ENCODE measurements at places on chromosomes 5 and 9. TPM values are rescaled to one million over a fixed set of nuclear protein-coding genes. Genes with fewer than 3 reads are reported as not detected.

The OTP gene
- not detected for total RNA-seq

The ACTBL2 gene
- not detected for total RNA-seq

The SNCAIP gene
- 5.4 TPM for total RNA-seq

The ANGPTL2 gene
- 9.4 TPM for total RNA-seq

The PCSK1 gene
- 3.9 TPM for total RNA-seq

The LRRC19 gene
- not detected for total RNA-seq

The LHX3 gene
- total RNA-seq, result not detected

The LHX2 gene
- total RNA-seq, result 59.5 TPM

The PPP2R2B gene
- total RNA-seq, result 22.5 TPM

The DND1 gene
- 1.1 TPM for total RNA-seq

The TRIM7 gene
- not detected for total RNA-seq

The FYB1 gene
- not detected for total RNA-seq

The TMEM174 gene
- not detected for total RNA-seq

The IL6ST gene
- 54.6 TPM for total RNA-seq

The CD72 gene
- total RNA-seq, result 0.56 TPM

The GLRX gene
- 21.0 TPM for total RNA-seq

The SLC34A1 gene
- total RNA-seq, result not detected

The TEK gene
- total RNA-seq, result 14.6 TPM

The SAXO1 gene
- 0.15 TPM for total RNA-seq

The ADCY2 gene
- 1.2 TPM for total RNA-seq

The ARL14EPL gene
- not detected for total RNA-seq

The GLT6D1 gene
- total RNA-seq, result 0.80 TPM

The SOHLH1 gene
- total RNA-seq, result not detected

The EPB41L4A gene
- 2.7 TPM for total RNA-seq

The ELAVL2 gene
- total RNA-seq, result 21.1 TPM

The RACK1 gene
- 3,567 TPM for total RNA-seq

The SREK1 gene
- 80.5 TPM for total RNA-seq

The BRINP1 gene
- 0.62 TPM for total RNA-seq

The SPATA31E1 gene
- total RNA-seq, result not detected

The ISL1 gene
- not detected for total RNA-seq

The PGM5 gene
- total RNA-seq, result 2.0 TPM

The ZER1 gene
- total RNA-seq, result 14.7 TPM

The GPR150 gene
- 0.12 TPM for total RNA-seq

The CATSPER3 gene
- not detected for total RNA-seq

The CCNO gene
- 0.93 TPM for total RNA-seq

The CYSRT1 gene
- not detected for total RNA-seq

The RELL2 gene
- 3.9 TPM for total RNA-seq

The NR5A1 gene
- total RNA-seq, result 1.0 TPM

The TBC1D2 gene
- 0.41 TPM for total RNA-seq

The CFAP77 gene
- 1.8 TPM for total RNA-seq

The TSSK1B gene
- total RNA-seq, result not detected

The AP3S1 gene
- 157 TPM for total RNA-seq

The C9orf152 gene
- total RNA-seq, result not detected

The CDH12 gene
- not detected for total RNA-seq

The IL5 gene
- total RNA-seq, result not detected

The N4BP3 gene
- 12.8 TPM for total RNA-seq

The ARL15 gene
- 39.1 TPM for total RNA-seq

The ANKRD34B gene
- total RNA-seq, result 0.77 TPM

The PARP8 gene
- 32.2 TPM for total RNA-seq

The PRRT1B gene
- not detected for total RNA-seq

The PCAT7 gene
- total RNA-seq, result 19.9 TPM

The JAK2 gene
- 3.2 TPM for total RNA-seq

The SLC1A1 gene
- total RNA-seq, result 12.5 TPM

The COL27A1 gene
- 16.2 TPM for total RNA-seq
